ENCODE measurements at places on chromosomes 5 and 9. TPM values are rescaled to one million over a fixed set of nuclear protein-coding genes. Genes with fewer than 3 reads are reported as not detected.
A peak's percentile ranks its signal among the peaks of the same experiment; 100 is the strongest.

DNA sequence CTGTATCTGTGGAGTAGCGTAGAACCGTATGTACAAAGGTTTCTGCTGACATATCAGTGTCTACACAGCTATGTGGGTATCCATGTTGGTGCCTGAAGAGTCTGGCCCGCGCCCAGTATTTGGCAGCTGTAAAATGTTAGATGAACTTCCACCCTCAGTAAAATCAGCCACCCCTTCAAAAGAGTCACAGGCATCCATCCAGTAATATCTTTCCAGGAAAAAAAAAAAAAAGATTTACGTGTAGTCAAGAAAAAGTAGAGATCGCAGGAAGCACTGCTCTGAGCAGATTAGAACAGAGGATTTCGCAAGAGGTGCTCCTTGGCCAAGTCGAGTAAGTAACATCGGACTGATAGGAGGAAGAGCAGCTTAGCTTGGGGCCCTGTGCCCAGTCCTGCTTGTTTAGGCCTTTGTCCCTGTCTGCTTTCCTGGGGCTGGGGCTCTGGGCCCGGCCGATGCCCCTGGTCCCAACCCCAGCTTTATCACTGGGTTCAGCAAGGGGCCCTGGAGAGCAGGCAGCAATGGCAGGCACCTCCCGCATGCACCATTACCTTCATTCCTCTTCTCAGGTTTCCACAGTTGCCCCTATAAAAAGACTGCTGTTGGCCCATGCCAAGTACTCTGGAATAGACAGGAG lies 21.2 kb downstream of the DAPK1 start:
- peak overlapping the region; percentile 77 for H3K27ac ChIP-seq
- peaks cover 60% of the 10 kb centered on the region for H3K4me1 ChIP-seq
- no peaks in the 10 kb centered on the region for H3K36me3 ChIP-seq
- no peaks in the 10 kb centered on the region for H3K27me3 ChIP-seq
- H3K4me3 ChIP-seq = no peak overlapping the region

- H3K4me1 ChIP-seq = peaks cover 53% of the 10 kb centered on the region
- peak; percentile 61 for DNase-seq
- H3K27ac ChIP-seq = peak overlapping the region; percentile 100
- H3K4me3 ChIP-seq = peak overlapping the region; percentile 79
These were observed 5.2 kb downstream of the KLF9 start for GRCh38 chr9:70409280-70409679.

GRCh38 chr5:80762573-80762972 lies 107.8 kb upstream of the DHFR start:
- no peak overlapping the region for H3K27ac ChIP-seq
- H3K4me1 ChIP-seq = no peaks in the 10 kb centered on the region
- no peaks in the 10 kb centered on the region for H3K27me3 ChIP-seq
- DNase-seq = no peak
- H3K4me3 ChIP-seq = no peak overlapping the region

- DNase-seq = no peak
- no peaks in the 10 kb centered on the region for H3K36me3 ChIP-seq
- no peaks in the 10 kb centered on the region for H3K27me3 ChIP-seq
- no peak overlapping the region for H3K27ac ChIP-seq
- H3K4me1 ChIP-seq = no peaks in the 10 kb centered on the region
These were observed 22.7 kb upstream of the CLK4 start for GRCh38 chr5:178649580-178649979.

DNA sequence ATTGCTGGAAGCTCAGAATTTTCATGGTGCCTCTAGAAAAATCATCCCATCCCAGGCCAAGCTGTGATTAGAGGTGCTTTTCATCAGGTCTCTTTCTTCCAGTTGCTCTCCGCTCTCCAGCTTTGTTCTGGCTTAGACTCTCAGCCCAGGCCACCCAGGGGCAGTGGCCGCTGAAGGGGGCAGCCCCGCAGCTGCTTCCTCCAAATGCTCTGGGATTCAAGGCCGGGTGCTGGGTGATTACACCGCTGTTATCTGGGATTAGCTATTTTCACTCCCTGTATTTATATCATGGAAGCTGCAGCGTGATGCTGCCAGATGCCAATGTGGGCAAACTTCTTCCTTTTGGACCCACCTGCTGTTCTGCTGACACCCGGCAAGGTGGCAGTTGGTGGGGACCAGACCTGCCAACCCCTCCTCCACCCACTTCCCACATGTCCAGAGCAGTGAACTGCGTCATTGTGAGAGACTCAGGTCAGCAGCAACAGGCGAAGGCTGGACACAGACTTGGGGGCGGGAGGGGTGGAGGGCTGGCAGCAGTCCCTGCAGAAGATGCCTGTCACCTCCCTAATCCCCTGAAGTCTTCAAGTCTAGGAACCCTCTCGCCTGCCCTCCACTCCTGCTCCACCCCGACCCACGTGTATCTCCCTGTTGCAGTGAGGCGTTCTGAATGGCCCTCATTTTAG lies 33.9 kb upstream of the NKX2-5 start:
- H3K4me3 ChIP-seq = no peak overlapping the region
- no peaks in the 10 kb centered on the region for H3K36me3 ChIP-seq
- no peaks in the 10 kb centered on the region for H3K27me3 ChIP-seq
- H3K27ac ChIP-seq = no peak overlapping the region

DNA sequence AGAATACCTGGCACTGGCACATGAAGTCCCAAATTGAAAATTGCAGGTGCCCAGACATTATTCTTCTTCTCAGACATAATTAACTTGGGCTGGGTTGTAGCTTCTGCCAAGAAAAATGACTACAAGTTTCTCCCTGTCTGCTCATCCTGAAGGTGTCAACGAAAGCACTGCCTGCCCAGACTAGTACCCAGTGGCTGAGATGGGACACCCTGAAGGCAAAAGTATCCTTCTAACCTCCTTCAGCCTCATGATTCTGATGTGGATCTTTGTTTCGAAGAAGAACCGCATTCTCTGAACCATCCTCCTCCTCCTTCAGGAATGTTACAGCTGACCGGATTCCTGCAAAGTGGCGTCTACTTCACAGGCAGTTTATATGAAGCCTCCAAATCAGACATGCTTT lies 161.1 kb upstream of the FST start:
- H3K4me1 ChIP-seq = no peaks in the 10 kb centered on the region
- no peak overlapping the region for H3K4me3 ChIP-seq
- no peak for DNase-seq
- no peak overlapping the region for H3K27ac ChIP-seq
- no peaks in the 10 kb centered on the region for H3K36me3 ChIP-seq

DNA sequence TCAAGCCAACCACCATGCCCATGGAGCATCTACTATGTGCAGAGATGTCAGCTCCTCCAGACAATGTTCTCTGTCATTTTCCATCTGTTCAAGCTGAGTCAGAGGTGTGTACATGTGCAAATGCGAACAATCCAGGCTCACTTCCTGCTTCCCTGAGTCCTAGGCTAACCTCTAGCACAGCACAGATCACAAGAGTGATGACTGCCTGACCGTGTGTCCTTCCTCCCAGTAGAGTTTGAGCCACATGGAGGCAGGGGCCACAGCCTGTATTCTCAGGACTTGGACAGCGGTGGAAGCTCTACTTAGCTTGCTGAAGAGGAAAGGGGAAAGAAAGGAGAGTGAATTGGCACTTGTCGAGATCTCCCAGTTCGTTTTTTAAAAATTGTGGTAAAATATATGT lies 87.2 kb downstream of the KCNIP1 start:
- DNase-seq = peak; percentile 20
- no peaks in the 10 kb centered on the region for H3K36me3 ChIP-seq
- no peak overlapping the region for H3K27ac ChIP-seq
- no peaks in the 10 kb centered on the region for H3K4me1 ChIP-seq
- no peak overlapping the region for H3K4me3 ChIP-seq

- H3K4me3 ChIP-seq = no peak overlapping the region
- no peaks in the 10 kb centered on the region for H3K4me1 ChIP-seq
- H3K36me3 ChIP-seq = no peaks in the 10 kb centered on the region
- DNase-seq = peak; percentile 68
These were observed 98.8 kb upstream of the BASP1 start for GRCh38 chr5:17118631-17119030.

- no peak overlapping the region for H3K4me3 ChIP-seq
- no peaks in the 10 kb centered on the region for H3K36me3 ChIP-seq
- no peak overlapping the region for H3K27ac ChIP-seq
These were observed 7.5 kb upstream of the ERAP2 start for GRCh38 chr5:96868603-96869371.

NPR3 gene
- total RNA-seq = 11.4 TPM

CTXN3 gene
- not detected for total RNA-seq
